GM20000 (cell line): ENCODE measurements at places on chromosomes 1 and 21.

DNA sequence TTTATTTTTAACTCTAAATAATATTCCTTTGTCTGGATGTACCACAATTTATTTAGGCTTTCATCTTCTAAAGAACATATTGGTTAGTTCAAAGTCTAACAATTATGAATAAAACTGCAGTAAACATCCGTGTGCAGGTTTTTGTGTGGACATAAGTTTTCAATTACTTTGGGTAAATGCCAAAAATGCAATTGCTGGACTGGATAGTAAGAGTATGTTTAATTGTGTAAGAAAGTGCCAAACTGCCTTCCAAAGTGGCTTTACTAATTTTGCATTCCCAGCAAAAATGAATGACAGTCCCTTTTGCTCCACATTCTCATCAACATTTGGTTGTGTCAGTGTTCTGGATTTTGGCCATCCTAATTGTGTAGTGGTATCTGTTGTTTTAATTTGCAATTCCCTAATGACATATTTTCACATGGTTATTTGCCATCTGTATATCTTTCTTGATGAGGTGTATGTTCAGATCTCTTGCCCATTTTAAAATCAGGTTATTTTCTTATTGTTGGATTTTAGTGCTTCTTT lies 113.8 kb downstream of the DPYD start:
- DNase-seq = no peak

DNA sequence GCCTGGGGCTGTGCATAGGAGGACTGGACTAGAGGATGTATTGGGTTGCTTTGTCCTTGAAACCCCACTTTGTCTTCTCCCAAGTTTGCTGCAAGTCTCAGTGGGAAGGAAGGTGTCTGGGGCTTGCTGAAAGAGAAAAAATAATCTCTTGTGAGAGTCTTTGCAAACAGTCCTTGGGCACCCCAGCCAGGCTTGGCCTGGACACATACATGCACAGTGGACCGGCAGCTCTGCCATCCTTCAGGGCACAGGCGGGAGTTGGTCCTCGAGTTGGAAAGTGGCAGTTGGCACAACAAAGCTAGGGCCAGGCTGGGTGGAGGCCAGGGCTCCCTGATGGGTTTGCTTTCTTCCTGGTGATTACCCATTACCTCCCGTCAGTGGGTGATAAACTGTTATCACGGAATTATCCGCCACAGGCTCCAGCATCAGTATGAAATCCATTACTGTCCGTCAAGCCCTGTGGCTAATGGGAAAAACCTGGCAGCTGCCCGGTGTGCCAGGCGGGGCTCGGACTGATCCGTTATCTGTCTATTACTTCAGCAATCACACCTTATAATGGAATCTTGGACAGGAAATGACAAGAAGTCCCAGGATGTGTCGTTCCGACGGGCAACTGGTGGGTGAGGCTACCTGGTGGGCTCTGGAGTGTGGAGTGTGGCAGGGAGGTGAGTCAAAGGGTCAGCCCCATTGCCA lies 265.7 kb downstream of the GRIK3 start:
- no peak for DNase-seq

GRCh38 chr1:84582802-84583587 lies 8.8 kb upstream of the CTBS start:
- DNase-seq = no peak

DNA sequence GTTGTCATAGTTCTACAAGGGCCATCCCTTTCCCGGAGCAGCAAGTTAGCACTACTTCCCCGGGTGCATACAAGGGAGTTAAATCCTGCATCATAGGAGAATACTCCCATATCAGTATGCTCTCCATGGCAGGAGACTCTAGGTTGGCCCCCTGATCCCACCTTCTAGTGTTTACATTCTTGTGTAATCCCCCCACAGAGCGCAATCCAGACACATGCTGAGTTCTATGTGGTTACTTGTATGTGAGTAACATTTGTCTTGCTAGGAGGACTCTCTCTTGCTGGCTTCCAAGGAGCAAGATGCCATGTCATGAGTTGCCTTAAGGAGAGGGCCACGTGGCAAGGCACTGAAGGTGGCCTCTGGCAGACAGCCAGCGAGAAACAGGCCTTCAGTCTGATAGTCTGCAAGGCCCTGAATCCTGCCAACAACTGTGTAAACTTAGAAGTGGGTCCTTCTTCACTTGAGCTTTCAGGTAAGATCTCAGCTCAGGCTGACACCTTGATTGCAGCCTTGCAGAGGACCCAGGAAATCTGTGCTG lies 155.3 kb downstream of the CDC7 start:
- DNase-seq = no peak

- DNase-seq = no peak
These were observed 25.2 kb upstream of the MAP3K7CL start for GRCh38 chr21:29105218-29105617.

DNA sequence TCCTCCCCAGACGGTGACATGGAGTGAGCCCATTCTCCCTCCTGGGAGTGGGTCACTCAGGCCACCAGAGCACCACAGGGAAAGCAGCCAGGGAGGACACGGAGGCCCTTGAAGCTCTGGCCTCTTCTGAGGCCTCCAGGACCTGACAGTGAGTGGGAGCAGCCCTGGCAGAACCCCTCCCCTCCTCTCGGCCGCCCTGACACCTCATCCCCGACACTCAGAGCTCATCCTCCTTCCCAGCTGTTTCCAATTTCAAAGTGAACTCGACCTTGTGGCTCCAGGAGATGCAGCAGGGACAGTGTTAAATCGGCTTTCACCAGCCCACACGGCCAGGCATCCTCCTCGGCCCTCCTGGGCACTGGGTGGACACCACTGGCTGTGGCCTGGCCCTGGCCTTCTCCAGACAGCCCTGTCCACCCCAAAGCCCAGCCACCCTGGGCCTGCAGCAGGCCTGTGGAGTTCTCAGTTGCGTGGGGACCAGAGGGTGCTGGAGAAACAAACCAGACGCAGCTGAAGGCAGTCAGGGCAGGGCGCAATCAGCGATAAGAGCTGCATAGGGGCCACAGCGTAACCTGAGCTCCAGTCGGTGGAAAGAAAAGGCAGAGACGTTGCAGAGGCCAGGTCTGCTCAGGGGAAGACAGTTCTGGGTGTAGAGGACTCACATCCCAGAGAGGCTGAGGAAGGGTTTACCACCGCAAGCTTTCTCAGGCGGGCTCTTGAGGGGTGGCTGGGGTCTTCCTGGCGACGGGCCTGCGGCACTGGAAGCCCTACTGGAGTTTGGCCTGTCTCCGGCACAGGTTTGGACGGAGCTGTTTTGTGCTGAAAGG lies 27.1 kb downstream of the FTCD start:
- no peak for DNase-seq
